Activated gamma-delta T cell treated with anti-CD3 and anti-CD28 coated beads, Interleukin-2, amount 50 U/mL, for 16 hours (primary cell): ENCODE measurements at places on chromosomes 7 and 10.

- DNase-seq = no peak
These were observed 129.0 kb upstream of the NFE2L3 start for GRCh38 chr7:26022982-26023381.

DNA sequence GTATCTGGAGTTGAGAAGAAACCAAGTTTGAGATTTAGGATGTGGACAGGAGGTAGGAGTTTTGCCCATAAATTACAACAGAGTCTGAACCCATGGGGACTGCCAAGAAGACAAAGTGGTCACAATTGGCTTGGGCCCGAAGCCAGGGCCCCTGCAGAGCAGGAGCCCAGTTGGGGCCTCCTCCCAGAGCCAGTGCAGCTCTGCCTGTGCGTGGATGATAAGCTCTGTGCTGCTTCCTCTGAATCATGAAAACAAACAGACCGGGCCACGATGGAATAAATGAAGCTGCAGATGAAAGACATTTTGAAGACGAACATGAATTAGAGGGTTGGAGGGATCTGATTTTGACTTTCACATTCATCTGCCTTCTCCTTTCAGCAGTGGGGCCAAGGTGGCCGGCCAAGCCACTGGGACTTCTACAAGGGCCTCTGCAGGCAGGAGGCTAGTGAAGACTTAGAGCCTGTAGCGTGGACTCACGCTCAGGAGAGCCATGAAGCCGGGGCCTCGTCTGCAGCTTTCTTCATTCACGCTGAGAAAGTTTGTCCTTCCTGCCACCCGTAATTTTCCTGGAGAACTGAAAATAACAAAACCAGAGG is 156.8 kb upstream of the LYZL1 start:
- no peak for DNase-seq

DNA sequence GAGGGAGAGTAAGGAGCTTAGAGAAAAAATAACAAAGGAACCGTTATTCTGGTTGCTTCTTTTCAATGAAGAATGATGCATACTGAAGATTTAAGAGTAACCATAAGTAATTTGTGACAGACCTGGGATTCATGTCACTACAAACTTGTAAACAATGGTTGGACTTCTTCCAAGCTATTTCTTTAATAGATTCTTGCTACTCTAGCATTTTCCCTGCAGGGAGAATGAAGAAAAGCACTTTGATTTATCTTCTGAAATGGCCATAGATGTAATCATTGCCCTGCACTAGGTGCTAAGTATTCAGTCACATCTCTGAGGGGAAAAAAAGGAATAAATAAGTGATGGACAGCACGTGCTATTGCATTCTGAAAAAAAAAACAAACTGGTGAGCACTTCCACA is 606.6 kb upstream of the LRRN3 start:
- no peak for DNase-seq

GRCh38 chr7:141097430-141097829 is 23.6 kb downstream of the TMEM178B start:
- no peak for DNase-seq

DNA sequence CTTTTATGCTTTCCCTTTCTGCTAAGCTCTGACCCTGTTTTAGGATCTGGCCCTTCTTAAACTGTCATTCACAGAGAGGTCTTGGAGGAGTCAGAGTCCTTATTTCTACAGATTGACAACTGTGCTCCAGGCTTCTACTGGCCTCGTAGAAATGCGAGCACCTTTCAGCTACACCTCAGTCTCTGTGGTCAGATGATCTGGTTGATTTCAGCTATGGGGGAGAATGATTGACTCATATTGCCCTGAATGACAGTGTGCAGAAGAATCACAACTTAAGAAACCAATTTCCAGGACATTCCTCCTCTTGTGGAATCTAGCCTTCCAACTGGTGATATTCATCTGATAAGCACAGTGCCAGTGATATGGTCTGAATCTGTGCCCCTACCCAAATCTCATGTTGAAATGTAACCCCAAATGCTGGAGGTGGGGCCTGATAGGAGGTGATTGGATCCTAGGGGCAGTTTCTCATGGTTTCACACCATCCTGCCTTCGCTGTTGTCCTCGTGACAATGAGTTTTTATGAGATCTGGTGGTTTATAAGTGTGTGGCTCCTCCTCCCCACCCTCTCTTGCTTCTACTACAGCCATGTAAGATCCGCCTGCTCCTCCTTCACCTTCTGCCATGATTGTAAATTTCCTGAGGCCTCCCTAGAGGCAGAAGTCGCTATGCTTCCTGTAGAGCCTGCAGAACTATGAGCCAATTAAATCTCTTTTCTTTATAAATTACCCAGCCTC is 14.0 kb upstream of the CYP3A7 start:
- DNase-seq = no peak

- DNase-seq = no peak
These were observed 101.2 kb upstream of the EFCAB10 start for GRCh38 chr7:105682341-105683060.

GRCh38 chr10:33416209-33416608 is 81.7 kb upstream of the NRP1 start:
- DNase-seq = no peak

DNA sequence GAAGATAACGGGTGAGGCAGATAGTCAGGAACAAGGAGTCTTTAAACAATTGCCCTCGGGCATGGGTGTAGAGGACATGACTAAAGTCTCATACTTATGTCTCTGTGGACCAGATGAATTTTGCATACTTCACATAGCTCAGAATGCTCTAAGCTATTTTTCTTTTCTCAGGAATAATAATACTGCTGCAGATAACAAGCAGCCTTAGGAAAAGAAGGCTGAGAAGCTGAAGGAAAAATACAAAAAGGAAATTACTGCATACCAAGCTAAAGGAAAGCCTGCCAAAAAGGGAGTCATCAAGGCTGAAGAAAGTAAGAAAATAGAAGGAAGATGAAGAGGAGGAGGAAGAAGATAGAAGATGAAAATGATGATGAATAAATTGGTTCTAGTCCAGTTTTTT is 13.4 kb upstream of the ERCC6 start:
- no peak for DNase-seq

DNA sequence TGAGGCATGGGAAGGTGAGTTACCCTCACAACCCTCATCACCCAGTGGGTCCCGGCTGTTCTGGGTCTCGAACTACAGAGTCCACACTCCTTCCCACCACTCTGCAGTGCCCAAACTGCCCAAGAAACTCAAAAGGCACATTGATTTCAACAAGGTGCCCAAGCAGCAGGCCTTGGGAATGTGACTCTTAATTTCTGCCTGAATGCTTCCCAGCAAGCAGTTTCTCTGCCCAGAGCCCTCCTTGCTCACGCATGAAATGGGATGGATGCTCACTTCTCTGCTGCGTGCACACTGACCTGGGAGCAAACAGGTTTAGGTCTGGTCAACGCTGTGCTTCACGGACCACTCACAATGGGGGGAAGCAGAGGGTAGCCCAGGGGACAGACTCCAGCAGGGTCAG is 77.9 kb downstream of the GRB10 start:
- no peak for DNase-seq

- no peak for DNase-seq
These were observed 83.7 kb upstream of the KDM7A start for GRCh38 chr7:140260352-140261104.

DNA sequence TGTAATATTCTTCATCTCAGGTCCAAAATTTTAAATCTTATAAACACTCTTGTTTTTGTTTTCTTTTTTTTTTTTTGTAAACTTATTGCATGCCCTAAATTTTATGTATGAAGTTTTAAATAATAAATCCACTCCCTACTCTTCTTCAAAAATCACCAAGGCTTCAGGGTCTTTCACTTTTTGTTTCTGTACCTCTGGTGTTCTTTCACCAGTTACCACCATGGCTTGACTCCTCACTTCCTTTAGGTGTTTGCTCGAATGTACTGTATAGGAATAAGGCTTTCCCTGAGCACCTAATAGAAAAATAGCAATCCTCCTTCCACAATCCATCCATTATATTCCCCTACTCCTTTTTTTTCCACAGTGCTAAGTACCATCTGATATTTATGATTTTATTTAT is 962.8 kb upstream of the POT1 start:
- no peak for DNase-seq

DNA sequence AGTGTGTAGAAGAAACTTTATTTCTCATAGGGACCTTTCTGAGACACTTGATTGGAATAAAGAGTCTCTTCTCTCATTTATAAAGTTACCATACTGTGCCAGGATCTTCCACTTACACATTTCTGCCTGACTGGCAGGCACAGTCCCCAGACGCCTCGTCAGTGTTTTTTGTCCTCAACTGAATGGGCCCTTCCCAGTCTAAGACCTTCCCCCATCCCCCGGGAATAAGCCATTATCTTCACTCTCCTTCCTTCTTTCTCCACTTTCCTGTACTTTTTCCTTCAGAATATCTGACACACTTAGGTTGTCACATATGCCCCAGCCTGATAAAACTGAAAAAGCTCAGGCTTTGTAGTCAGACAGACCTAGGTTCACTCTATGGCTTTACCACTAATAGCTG is 35.3 kb upstream of the KCNIP2 start:
- no peak for DNase-seq

GRCh38 chr7:127437241-127437640 is 44.7 kb upstream of the ZNF800 start:
- DNase-seq = no peak

DNA sequence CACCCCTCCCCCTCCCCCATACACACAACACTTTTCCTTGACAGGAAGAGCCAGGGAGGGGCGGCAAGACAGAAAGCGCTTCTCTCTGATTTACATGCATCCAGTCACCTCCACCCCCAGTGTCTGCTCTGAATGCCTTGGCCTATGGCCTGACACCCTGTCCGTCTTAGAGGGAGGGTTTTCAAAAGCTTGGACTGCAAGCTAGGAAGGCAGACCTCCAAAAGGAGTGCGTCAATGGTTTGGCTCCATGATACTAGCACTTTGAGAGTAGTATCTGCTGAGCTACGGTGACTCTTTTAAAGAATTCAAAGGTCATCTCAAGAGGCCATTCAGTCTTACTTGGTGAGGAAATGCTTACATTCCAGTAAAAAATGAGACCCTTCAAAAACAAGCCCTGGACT is 20.3 kb upstream of the PAX2 start:
- DNase-seq = no peak

DNA sequence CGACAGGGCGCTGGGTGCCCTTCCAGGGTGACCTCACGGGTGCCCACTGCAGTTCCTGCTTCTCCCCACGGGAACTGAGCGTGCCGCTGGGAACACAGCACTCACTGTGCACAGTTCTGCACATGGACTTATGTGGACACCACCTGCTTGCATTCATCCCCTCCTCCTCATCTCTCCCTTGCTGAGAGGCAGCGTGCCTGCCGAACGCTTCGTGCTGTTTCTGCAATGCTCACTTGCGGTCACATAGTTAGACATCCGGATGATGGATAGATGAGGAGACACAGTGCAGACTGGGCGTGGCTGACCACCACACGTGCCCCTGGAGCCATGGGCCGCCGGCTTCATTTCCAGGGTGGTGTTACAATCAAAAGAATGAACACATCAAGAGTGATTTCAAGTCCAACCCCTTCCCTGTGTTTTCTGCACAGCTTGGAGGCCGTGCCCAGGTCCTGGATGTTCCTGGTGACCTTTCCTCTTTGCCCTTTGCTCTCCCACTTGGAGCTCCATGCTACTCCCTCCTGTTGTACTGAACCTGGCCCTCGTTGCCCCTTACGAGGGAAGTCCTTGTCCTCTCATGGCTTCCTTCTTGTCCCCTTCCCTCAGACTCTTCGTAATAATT is 119.4 kb downstream of the VIPR2 start:
- DNase-seq = no peak

DNA sequence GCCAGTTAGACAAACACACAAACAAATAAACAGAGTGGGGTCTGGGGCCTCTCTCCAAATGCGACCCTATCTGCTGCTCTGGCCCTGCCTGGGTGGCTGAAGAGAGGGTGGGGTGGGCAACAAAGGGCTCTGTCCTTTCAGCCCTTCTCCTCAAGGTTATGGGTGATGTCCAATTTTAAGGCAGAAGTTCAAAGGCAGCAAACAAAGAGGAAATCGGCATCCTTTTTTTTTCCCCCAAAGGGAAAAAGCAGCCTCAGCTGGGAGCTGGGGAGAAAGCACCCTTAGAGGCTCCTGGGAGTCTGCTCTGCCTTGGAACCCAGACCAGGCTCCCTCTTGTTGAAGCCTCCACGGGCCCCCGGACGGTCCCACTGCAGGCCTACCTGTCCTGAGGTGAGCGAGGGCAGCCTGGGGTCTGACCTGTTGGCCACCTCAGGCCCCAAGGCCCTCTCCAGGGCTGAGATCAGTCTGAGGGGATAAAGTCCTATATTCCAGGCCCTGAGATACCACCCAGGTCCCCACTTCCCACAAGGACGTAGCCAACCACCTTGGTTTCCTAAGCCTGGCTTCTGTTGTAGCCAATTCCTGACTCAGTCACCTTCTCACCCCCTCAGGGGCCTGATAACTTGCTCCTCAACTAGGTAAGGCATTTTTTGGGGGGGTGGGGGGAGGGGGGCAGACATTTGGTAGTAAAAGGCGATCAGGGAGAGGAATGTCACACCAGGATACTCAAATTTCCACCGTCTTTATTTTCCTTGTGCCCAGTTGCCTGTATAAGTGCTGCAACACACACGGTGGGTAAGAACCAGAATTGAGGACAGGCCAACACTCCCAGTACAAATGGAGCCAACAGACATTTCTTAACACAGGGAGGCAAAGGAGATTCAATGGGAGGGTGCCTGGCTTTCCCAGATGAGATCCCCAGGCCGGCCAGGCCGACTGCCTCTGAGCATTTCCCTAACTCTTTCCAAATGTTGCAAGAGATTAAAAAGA is 4.3 kb downstream of the HOXA11 start:
- DNase-seq = no peak

GRCh38 chr10:63217120-63217605 is 84.0 kb downstream of the NRBF2 start:
- no peak for DNase-seq

DNA sequence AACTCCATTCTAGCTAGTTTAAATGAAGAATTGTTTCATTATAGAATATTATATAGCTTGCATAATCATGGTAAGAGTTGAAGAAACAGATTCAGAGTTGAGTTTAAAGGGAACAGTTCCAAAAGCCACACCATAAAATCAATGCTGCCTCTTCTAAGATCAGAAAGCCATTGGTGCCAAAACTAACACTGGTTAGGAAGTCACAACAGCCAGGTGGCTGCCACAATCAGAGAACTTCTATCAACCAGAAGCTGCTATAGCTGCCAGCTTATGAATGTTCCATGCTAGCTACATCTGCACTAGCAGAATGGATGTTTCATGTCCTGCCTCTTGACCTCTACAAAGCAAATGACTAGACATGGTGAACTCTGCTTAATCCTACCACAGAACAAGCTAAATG is 583.1 kb upstream of the LRRN3 start:
- no peak for DNase-seq

- DNase-seq = no peak
These were observed 34.9 kb downstream of the IL15RA start for GRCh38 chr10:5942474-5942873.
